Transverse colon (tissue), 4 donors: ENCODE measurements at places on chromosomes 6 and 20. TPM values are rescaled to one million over a fixed set of nuclear protein-coding genes. Genes with fewer than 3 reads are reported as not detected.

DNA sequence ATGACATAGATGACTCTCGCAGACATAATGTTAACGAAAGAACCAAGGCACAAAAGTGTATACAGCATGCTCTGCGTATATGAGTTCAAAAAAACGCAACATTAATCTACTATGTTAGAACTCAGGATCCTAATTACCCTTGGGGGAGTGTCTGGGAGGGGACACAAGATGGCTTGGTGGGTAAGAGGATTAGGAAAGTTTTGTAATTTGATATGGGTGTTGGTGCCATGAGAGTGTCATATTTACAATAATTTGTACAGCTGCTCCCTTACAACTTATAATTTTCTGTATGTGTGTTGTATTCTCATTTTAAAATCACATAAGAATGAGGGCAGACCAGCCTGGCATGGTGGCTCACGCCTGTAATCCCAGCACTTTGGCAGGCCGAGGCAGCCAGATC lies 38.6 kb downstream of the TFEB start:
- no peak for DNase-seq
- no peaks in the 10 kb centered on the region for H3K4me1 ChIP-seq
- no peak overlapping the region for H3K27ac ChIP-seq
- H3K27me3 ChIP-seq, result no peaks in the 10 kb centered on the region

GRCh38 chr20:48124181-48124782 lies 339.0 kb upstream of the SULF2 start:
- no peak overlapping the region for H3K4me3 ChIP-seq
- H3K27ac ChIP-seq, result no peak overlapping the region
- H3K27me3 ChIP-seq, result no peaks in the 10 kb centered on the region
- no peak for DNase-seq
- H3K4me1 ChIP-seq, result no peaks in the 10 kb centered on the region

- H3K27me3 ChIP-seq, result no peaks in the 10 kb centered on the region
- no peak overlapping the region for H3K4me3 ChIP-seq
- H3K27ac ChIP-seq, result no peak overlapping the region
- no peak for DNase-seq
- peaks cover 4% of the 10 kb centered on the region for H3K4me1 ChIP-seq
Observed at GRCh38 chr6:119587537-119587936, 238.0 kb upstream of the MAN1A1 start.

DNA sequence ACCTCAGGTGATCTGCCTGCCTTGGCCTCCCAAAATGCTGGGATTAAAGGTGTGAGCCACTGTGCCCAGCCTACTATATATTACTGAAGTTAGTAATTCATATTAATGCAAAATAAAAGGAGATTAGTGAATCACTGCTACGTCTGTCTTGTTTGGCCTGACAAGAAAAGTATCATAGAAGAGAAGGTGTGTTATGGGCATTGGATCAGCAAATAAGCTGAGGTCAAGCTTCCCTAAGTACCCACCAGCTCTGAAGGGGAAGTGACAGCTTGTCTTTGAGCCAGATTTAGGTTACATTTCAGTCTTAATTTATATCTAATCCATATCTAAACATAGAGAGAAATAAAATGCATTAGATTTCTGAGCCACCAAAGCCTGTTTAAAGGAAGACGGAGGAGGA lies 7.1 kb downstream of the SGK1 start:
- H3K27ac ChIP-seq, result no peak overlapping the region
- no peaks in the 10 kb centered on the region for H3K27me3 ChIP-seq
- H3K4me3 ChIP-seq, result no peak overlapping the region
- no peaks in the 10 kb centered on the region for H3K4me1 ChIP-seq
- no peak for DNase-seq
- no peaks in the 10 kb centered on the region for H3K36me3 ChIP-seq

DNA sequence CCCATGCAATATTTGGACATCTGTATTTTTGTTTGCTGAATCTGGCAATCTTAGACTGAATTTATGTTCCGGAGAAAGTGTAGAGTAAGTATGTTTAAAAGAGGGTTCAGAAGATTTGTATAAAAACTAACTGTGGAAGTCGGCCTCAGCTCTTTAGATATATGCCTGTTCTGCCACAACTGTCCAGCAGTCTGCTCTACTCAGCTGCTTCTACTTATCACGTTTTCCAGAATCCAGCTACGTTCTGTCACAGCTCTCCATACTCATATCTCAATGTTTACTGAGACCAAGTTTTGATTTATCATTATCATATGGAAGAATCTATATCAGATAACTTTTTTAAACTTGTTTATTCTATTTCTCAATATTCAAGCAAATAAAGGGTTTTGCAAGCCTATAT lies 721.3 kb downstream of the EYS start:
- H3K27me3 ChIP-seq, result no peaks in the 10 kb centered on the region
- no peak for DNase-seq
- no peak overlapping the region for H3K4me3 ChIP-seq
- no peaks in the 10 kb centered on the region for H3K4me1 ChIP-seq
- H3K27ac ChIP-seq, result no peak overlapping the region

DNA sequence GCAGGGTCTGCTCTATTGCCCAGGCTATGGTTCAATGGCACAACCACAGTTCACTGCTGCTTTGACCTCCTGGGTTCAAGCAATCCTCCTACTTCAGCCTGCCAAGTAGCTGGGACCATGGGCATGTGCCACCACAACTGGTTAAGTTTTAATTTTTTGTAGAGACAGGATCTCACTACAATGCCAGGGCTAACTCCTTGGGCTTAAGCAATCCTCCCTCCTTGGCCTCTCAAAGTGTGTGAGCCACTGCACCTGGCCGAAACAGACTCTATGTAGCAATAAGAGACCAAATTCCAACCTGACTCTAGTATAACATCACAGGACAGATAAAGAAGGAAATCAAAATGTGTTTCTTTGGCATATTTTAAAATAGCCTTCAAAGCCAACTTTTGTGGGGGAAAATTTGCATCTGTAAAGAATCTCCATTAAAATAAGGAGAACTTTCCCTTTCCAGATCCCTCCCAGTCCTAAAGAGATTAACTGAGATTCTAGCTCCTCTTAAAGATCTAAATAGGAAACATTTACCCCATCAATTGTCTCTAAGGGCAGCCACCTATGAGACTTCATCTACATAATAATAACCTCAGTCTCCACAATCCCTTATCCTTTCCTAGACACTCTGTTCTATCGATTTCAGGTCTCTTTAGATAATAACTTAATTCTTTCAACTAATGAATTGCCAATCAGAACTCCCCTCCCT lies 94.7 kb upstream of the PLCB4 start:
- no peak overlapping the region for H3K27ac ChIP-seq
- no peak for DNase-seq
- H3K4me3 ChIP-seq, result no peak overlapping the region

DNA sequence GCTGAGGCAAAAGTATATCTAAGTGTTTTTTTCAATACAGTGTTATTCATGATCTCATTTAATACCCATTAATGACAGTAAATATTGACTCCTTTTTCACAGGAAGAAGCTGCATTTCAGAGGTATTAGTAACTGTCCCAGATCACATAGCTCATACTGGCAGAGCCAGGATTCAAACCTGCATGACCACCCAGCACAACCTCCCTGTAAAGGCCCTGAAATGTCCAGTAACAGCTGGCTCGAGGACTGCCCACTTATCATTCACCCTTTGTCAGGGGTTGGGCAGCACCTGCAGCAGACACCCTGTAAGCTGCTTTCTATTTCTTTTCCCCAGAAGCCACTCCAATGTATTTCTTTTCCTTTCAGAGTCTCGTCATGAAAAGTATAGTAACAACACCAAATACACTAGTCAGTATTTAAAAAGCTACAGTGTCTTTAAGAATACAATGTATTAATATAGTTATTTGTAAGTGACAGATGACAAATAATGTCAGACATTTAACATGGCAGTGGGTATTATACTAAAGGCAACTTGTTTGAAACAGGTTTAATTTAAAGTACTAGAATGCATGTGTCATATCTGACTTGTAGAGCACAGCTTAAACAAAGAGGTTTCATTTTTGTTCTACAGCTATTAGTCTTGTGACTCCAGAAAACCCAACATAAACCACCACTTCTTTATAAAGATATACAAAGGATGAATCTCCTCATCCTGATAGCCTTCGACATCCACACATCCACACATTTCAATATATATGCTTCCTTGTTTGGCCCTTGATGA lies 841.6 kb upstream of the GJE1 start:
- DNase-seq, result no peak
- no peaks in the 10 kb centered on the region for H3K27me3 ChIP-seq
- H3K27ac ChIP-seq, result no peak overlapping the region
- H3K4me1 ChIP-seq, result no peaks in the 10 kb centered on the region
- no peak overlapping the region for H3K4me3 ChIP-seq

DNA sequence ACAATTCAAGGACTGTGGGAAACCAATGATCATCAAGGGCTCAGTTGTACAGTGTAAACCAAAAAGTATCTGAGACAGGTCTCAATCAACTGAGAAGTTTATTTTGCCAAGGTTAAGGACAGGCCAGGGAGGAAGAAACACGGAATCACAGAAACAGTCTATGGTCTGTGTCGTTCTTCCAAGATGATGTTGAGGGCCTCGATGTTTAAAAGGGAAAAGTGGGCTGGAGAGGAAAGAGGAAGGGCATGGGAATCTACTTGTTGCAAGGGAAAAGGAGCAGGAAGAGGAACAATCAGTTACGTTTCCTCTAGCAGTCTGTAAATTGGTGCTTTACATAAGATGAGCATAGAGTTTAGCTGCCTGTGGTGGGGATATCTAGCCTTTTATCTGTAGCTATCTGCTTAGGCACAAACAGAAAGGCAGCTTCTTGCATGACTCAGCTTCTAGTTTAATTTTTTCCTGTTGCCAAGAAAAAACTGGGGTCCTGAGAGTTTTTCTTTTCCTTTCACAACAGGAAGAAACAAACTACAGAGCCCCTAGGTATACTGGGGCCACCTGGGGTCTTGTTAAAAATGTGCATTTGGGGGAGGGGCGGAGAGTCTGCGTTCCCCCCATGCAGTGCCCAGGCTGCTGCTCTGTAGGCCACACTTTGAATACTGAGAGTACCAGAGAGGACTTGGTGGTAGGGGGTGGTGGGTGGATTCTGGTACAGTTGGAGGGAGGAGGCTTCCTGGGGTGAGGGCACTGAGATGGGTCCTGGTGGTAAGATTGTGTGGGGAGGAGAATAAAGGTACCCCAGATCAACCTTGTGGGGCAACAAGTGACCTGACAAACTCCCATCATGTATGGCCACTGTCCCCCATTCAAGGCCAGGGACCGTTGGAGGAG lies 35.3 kb upstream of the EZR start:
- no peak for DNase-seq
- H3K36me3 ChIP-seq, result no peaks in the 10 kb centered on the region
- H3K4me1 ChIP-seq, result peaks cover 48% of the 10 kb centered on the region
- no peak overlapping the region for H3K4me3 ChIP-seq

GRCh38 chr6:159880412-159880975 lies 10.3 kb upstream of the MAS1 start:
- DNase-seq, result no peak
- H3K4me1 ChIP-seq, result no peaks in the 10 kb centered on the region
- H3K27me3 ChIP-seq, result no peaks in the 10 kb centered on the region
- no peak overlapping the region for H3K4me3 ChIP-seq
- no peak overlapping the region for H3K27ac ChIP-seq

- no peaks in the 10 kb centered on the region for H3K4me1 ChIP-seq
- no peak overlapping the region for H3K4me3 ChIP-seq
- DNase-seq, result no peak
Observed at GRCh38 chr6:32936239-32937152, 4.3 kb downstream of the HLA-DMB start.

DNA sequence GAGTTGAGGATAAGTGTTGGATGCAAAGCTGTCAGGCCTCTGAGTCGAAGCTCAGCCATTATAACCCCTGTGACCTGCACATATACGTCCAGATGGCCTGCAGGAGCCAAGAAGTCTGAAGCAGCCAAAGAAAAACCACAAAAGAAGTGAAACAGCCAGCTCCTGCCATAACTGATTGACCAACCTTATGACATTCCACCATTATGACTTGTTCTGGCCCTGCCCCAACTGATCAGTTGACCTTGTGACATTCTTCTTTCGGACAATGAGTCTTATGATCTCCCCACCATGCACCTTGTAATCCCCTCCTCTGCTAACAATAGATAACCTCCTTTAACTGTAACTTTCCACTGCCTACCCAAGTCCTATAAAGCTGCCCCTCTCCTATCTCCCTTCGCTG lies 133.7 kb upstream of the AGPAT4 start:
- no peak for DNase-seq
- H3K36me3 ChIP-seq, result no peaks in the 10 kb centered on the region
- no peaks in the 10 kb centered on the region for H3K27me3 ChIP-seq
- no peak overlapping the region for H3K4me3 ChIP-seq
- no peak overlapping the region for H3K27ac ChIP-seq
- H3K4me1 ChIP-seq, result no peaks in the 10 kb centered on the region

DNA sequence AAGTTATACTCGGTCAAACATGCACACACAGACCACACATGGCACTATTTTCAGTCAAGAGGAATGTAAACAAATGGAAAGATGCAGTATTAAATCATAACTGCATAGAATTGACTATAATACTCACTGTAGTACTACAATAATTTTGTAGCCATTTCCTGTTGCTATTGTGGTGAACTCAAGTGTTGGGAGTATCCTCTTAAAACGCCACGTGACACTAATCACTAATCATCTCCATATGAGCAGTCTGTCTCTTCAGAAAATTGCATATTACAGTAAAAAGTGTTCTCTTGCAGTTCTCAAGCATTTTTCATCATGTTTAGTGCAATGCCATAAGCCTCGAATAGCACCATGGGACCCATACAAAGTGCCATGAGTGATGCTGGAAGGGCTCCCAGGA lies 258.7 kb upstream of the ID4 start:
- H3K4me3 ChIP-seq, result no peak overlapping the region
- H3K36me3 ChIP-seq, result no peaks in the 10 kb centered on the region
- no peak for DNase-seq

GRCh38 chr20:35731862-35732643 lies 10.0 kb downstream of the RBM39 start:
- H3K4me3 ChIP-seq, result no peak overlapping the region
- DNase-seq, result no peak
- H3K27ac ChIP-seq, result no peak overlapping the region
- peaks cover 98% of the 10 kb centered on the region for H3K36me3 ChIP-seq

GRCh38 chr20:23095499-23095898 lies 9.4 kb upstream of the CD93 start:
- H3K36me3 ChIP-seq, result no peaks in the 10 kb centered on the region
- no peaks in the 10 kb centered on the region for H3K4me1 ChIP-seq
- no peaks in the 10 kb centered on the region for H3K27me3 ChIP-seq
- no peak overlapping the region for H3K27ac ChIP-seq

- no peak overlapping the region for H3K4me3 ChIP-seq
- no peaks in the 10 kb centered on the region for H3K27me3 ChIP-seq
Observed at GRCh38 chr6:133749427-133749826, 139.5 kb upstream of the TCF21 start.

GNAS-AS1 gene
- 1.1 TPM for total RNA-seq

NKX2-4 gene
- total RNA-seq, result not detected

TRAPPC3L gene
- total RNA-seq, result not detected

MEP1A gene
- 260 TPM for total RNA-seq

GJA10 gene
- total RNA-seq, result not detected

FBXL4 gene
- 16.7 TPM for total RNA-seq

ABHD16B gene
- not detected for total RNA-seq

PRDM13 gene
- not detected for total RNA-seq

PDSS2 gene
- 32.5 TPM for total RNA-seq
